HuH-7 (cell line): ENCODE measurements at places on chromosomes 6 and 20.
A peak's percentile ranks its signal among the peaks of the same experiment; 100 is the strongest.

- no peak for DNase-seq
Observed at GRCh38 chr6:39084506-39084905, 30.5 kb downstream of the SAYSD1 start.

- no peak for DNase-seq
Observed at GRCh38 chr6:79079561-79080041, 1.5 kb upstream of the PHIP start.

DNA sequence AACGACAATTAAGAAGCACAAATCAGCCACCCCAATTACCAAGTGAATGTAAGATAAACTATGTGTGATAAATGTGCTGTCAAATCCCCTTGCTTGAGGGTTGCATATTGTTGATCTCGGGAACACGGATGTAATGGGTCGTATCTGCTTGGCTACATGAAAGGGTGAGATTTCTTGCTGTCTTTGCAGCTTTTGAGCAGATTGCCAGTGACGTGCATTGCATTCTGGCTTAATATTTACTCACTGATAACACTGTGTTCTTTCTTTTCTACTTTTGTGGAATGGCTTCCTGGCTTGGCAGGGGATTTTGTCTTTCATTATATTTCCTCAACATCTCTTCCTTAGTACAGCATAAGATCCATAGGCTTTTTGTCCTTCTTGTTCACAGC lies 10.5 kb upstream of the FAM210B start:
- peak; percentile 50 for DNase-seq

DNA sequence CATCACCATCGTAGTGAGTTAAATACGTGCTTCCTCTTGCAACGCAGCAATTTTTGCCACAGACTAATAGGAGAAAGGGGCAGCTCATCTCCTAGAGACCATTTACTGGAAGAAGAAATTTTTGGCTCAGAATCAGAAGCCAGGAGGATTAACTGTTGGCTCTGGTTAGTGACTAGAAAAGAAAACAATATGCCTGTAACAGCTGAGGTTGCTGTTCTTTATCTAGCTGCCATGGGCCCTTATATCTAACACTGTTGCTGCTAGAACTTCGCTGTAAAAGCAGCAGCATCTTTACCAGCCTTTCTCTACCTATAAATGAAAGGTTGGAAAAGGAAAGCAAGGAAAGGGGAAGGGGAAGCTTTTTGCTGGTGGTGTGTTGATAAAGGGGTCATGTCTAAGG lies 65.9 kb downstream of the FAM135A start:
- no peak for DNase-seq

DNA sequence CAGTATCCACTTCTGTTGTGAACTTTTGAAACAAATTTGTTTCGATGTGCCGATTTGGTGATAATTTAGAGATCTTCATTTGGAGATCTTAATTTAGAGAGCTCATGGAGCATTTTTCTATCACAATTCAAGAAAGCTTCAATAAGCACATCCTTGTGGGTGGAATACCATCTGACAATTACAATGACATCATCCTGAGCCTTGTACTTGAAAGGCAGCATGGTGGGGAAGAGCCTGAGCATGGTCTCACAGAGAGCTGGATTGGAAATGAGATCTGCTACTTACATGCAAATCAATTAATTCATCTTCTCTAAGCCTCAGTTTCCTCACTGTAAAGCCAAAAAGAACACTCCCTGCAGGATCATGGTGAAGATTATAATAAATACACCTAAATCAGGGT lies 75.9 kb downstream of the FRK start:
- no peak for DNase-seq

- DNase-seq = peak; percentile 96
Observed at GRCh38 chr20:49909499-49910339, 5.6 kb downstream of the SPATA2 start.

- no peak for DNase-seq
Observed at GRCh38 chr6:42569102-42570028, 5.5 kb downstream of the UBR2 start.

- DNase-seq = no peak
Observed at GRCh38 chr6:163698086-163698485, 283.6 kb downstream of the QKI start.

- DNase-seq = no peak
Observed at GRCh38 chr6:25137916-25138232, 141.3 kb upstream of the CARMIL1 start.

GRCh38 chr6:13848522-13849150 lies 34.3 kb upstream of the MCUR1 start:
- no peak for DNase-seq

DNA sequence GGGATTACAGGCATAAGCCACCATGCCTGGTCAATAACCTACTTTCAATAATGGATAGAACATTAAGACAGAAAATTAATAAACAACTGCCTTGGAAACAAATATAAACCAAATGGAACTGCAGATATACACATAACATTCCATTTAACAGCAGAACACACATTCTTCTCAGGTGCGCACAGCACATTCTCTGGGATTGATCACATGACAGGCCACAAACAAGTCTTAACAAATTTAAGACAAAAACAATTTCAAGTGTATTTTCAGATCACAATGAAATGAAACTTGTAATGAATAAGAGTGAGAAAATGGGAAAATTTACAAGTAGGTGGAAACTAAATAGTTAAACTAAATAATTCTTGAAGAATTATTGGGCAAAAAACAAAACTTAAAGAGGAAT lies 167.9 kb downstream of the TBX18 start:
- DNase-seq = no peak

DNA sequence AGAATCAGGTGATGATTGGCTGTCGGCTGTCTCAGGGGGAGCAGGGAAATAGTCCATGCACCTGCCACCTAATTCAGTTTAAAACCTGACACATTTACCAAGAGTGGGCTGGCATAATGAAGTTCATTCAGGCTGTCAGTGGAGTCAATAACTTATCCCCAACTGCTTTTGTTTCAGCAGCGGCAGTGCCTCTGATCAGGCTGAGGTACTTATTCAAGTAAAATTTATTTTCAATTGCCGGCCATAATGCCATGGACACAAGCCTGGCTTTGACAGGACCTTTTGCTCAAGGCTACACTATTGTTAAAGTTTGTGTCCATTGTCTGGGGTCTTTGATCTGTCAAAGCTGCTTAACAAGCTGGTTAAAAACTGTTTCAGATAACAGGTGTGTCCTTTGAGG lies 20.6 kb downstream of the OLIG3 start:
- no peak for DNase-seq

DNA sequence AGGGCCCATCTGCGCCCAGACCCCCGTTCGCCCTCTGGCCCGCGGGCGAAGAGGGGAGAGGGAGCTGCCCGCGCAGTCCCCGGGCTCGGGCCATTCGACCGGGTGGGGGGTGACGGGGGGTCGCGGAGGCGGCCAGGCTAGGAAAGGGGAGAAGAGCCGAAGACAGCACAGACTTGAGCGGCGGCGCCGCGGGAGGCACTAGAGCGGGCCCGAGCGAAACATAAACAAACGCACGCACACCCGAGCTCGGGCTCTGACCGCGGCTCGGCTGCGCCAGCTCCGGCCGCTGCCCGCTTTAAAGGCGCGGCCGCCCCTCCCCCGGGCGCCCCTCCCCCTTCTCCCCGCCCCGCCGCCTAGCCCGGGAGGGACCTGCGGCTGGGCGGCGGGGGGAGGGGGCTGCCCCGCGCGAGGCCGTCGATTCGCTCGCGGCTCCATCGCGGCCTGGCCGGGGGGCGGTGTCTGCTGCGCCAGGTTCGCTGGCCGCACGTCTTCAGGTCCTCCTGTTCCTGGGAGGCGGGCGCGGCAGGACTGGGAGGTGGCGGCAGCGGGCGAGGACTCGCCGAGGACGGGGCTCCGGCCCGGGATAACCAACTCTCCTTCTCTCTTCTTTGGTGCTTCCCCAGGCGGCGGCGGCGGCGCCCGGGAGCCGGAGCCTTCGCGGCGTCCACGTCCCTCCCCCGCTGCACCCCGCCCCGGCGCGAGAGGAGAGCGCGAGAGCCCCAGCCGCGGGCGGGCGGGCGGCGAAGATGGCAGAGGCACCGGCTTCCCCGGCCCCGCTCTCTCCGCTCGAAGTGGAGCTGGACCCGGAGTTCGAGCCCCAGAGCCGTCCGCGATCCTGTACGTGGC lies at the start of gene FOXO3:
TSS of gene FOXO3 (plus strand) at position 455 of the 846 bp plus-strand sequence. CDS start at position 747, 292 bp downstream.
- DNase-seq = peak; percentile 93

GRCh38 chr6:164825386-164825785 lies 484.0 kb downstream of the C6orf118 start:
- no peak for DNase-seq

DNA sequence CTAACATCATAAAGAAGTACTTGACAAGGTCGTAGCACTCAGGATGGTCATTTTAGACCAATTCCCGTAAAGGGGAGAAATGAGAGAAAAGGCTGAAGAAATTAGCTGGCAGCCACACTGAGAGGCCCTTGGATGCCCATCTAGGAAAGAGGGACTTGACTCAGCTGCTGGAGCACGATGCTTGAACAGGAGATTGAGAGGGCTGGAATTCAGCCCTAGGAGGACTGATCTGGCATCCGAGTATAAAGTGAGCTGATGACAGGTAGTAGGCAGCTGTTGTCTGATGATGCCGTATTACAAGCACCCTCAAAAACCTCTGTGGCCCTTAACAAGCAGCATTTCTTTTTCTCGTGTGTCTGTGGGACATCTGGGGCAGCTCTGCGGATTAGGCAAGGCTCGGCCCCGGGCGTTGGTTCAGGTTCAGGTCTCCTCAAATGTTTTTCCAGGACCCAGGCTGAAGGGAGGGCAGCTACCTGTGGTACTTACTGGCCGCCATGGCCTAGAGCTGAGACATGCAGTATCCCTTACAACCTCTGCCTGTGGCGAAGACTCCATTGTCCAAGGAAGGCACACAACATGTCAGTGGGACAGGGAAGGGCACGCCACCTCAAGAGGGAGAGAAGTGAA lies 219.6 kb upstream of the SNX9 start:
- no peak for DNase-seq

DNA sequence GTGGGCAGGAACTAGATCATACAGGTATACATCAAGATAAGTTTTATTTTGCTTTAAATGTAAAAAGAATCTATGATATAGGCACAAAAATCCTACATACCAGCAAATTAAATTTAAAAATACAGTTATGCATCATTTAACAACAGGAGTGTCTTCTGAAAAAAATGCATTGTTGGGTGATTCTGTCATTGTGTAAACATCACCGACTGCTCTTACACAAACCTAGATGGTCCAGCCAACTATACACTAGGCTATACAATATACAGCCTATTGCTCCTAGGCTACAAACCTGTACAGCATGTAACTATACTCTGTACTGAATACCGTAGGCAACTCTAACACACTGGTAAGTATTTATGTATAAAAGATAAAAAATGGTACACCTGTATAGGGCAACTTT lies 139.4 kb downstream of the RNGTT start:
- peak; percentile 4 for DNase-seq
